Transverse colon (tissue), 4 donors: ENCODE measurements at places on chromosomes 12 and 14.

DNA sequence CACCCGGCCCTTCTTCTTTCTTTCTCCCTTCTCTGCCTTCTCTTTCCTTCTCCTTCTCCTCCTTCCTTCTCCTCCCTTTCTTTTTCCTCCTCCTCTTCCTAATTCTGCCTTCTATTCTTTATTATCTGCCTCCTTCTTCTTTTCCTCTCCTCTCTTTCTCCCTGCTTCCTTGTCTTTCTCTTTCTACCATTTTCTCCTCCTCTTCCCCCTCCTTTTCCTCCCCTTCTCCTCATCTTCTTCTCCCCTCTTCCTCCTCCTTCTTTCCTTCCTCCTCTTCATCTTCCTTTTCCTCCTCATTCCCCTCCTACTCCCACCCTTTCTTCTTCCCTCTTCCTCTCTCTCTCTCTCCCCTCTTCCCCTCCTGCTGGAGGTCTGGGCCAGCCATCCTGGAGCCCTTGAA, 294.9 kb upstream of the CRY1 start:
- H3K27ac ChIP-seq, result no peak overlapping the region
- no peaks in the 10 kb centered on the region for H3K27me3 ChIP-seq
- no peaks in the 10 kb centered on the region for H3K4me1 ChIP-seq
- no peaks in the 10 kb centered on the region for H3K36me3 ChIP-seq

DNA sequence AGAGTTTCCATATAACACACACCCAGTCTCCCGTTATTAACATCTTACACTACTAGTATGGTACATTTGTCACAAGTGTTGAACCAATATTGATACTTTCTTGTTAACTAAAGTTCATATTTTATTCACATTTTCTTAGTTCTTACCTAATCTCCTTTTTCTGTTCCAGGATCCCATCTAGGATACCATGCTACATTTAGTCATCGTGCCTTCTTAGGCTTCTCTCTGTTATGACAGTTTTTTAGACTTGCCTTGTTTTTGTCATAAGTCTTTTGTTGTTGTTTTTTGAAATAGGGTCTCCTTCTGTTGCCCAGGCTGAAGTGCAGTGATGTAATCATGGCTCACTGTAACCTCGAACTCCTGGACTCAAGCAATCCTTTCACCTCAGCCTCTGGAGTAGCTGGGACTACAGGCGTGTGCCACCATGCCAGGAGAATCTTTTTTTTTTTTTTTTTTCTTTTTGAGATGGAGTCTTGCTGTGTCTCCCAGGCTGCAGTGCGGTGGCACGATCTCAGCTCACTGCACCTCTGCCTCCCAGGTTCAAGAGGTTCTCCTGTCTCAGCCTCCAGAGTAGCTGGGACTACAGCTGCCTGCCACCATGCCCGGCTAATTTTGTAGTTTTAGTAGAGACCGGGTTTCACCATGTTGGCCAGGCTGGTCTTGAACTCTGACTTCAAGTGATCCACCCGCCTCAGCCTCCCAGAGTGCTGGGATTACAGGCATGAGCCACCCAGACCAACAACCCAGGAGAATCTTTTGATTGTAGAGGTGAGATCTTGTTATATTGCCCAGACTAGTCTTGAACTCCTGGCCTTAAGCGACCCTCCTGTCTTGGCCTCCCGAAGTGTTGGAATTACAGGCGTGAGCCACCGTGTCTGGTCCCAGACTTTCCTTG, 59.1 kb upstream of the HECTD1 start:
- DNase-seq, result no peak
- H3K4me3 ChIP-seq, result no peak overlapping the region
- no peaks in the 10 kb centered on the region for H3K36me3 ChIP-seq
- no peaks in the 10 kb centered on the region for H3K4me1 ChIP-seq
- no peaks in the 10 kb centered on the region for H3K27me3 ChIP-seq

DNA sequence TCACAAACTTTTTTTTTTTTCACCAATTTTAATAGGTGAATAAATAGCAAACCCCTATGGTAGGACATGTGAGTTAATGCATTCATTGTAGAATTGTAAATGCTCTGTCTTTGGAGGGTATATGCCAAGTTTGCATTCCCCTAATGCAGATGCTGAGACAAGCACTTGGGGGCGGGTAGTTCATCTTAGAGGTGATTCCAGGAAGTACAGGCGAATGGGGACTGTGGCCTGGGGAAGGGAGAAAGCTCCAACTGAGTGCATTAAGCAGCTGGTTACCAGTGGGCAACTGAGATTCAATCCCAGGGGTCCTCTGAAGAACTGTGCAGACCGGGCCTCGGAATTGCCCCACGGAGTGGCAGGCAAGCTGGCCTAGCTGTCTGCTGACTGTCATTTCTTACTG, 107.6 kb downstream of the ZNF664 start:
- H3K27ac ChIP-seq, result no peak overlapping the region
- no peaks in the 10 kb centered on the region for H3K27me3 ChIP-seq
- DNase-seq, result no peak
- no peaks in the 10 kb centered on the region for H3K36me3 ChIP-seq
- H3K4me1 ChIP-seq, result no peaks in the 10 kb centered on the region

DNA sequence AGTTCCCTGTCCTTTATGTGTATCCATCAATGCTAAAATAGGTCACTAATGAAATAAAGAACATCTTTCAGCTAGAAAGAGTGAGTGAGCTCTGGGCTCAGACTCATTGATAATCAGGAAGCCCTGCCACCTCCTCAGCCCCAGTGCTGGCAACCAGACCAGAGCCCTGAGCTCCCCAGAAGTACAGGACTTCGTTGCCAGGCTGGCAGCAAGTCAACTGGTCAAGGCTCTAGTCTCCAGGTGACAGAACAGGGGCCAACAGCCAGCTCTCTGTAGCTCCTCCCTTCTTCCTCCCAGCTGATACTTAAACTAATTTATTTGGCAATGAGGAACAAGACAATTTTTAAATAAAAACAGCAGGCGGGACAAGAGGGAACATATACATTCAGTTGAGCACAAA, 145.3 kb downstream of the EGLN3 start:
- H3K4me1 ChIP-seq, result no peaks in the 10 kb centered on the region
- no peak overlapping the region for H3K4me3 ChIP-seq
- H3K27ac ChIP-seq, result no peak overlapping the region
- H3K36me3 ChIP-seq, result no peaks in the 10 kb centered on the region
- H3K27me3 ChIP-seq, result peaks cover 8% of the 10 kb centered on the region

DNA sequence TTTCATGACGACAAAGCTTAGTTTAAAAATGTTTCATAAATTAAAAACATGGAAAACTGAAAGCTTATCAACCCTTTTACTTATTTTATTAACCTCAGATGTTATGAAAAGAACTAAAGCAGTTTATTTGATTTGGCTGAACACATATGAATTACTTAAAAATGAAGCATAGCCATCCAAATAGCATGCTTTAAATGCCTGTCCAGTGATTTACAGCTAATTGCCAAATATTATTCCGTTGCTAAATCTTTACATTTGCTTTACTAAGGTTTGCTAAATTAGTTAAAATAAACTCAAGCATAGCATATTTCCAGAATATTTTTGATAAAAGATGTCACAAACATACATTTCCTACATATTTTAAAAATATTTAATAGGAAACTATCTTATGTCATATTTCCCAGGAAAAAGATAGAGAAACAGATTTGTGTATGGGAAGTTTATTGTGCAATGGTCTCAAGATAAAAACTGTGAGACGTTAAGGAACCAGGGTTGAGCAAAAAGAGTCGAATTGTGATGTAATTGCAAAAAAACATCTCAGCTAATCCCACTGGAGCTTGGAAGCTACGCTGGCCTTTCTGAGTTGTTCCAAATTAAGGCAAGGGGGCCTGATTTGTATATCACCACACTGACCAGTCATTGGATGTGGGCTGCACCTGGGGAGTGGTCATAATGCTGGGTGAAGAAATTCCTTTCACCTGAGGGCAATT, 25.8 kb downstream of the GPR135 start:
- H3K4me1 ChIP-seq, result no peaks in the 10 kb centered on the region
- H3K36me3 ChIP-seq, result no peaks in the 10 kb centered on the region
- no peak overlapping the region for H3K27ac ChIP-seq
- DNase-seq, result no peak
- no peak overlapping the region for H3K4me3 ChIP-seq
